Large intestine (tissue), 12 donors: ENCODE measurements at places on chromosomes 5 and 9.

DNA sequence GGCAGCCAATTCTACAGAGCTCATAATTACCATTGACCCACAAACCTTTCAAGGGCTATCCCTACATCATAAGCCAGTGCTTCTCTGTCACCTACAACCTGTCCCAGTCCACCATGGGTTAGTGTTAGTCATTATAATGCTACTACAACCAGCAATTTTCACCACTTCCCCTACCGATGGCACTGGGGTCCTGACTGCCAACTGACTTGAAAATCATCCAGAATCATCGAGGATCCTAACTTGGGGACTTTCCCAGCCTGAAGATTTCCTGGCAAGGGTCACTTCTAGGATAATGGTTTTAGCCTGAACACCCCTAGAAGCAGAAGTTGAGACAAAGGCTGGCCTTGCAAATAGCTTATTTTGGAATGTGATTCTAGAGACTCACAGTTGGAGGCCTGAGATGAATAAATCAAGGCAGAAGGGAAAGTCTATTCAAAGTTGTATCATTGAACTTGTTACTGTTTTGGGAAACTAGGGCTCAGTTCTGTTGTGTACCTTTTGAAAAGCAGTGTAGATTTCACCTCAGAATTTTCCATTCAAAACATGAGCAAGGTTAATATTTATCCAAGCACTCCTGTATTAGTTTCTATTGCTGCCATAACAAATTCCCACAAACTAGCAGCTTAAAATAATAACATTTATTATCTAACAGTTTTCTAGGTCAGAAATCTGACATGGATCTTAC is 633.0 kb downstream of the LRRC70 start:
- peak; percentile 9 for DNase-seq

- no peak for DNase-seq
Measured at GRCh38 chr5:43854697-43855292, 251.8 kb downstream of the NNT start.

- DNase-seq = no peak
Measured at GRCh38 chr5:159217236-159217635, 7.9 kb upstream of the RNF145 start.

DNA sequence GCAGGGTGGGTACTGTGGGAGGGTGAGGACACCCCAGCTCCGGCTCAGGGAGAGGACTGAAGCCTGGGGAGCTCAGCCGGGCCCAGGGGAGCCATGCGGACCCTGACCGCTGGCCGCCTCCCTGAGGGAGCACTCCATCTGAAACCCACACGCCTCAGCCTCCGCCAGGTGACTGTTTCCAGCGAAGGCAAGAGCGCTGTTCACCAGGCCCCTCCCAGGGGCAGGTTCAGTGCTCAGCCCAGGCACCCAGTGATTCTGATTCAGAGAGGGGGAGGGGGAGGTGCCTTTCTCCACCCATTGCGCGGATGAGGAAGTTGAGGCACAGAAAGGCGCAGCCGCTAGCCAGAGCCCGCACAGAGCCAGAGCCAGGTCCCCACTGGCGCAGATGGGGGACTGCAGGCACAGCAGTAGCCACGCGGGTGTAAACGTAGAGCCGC is 27.0 kb downstream of the ADGRD2 start:
- DNase-seq = no peak

GRCh38 chr9:7265181-7265580 is 507.4 kb downstream of the KDM4C start:
- DNase-seq = no peak

DNA sequence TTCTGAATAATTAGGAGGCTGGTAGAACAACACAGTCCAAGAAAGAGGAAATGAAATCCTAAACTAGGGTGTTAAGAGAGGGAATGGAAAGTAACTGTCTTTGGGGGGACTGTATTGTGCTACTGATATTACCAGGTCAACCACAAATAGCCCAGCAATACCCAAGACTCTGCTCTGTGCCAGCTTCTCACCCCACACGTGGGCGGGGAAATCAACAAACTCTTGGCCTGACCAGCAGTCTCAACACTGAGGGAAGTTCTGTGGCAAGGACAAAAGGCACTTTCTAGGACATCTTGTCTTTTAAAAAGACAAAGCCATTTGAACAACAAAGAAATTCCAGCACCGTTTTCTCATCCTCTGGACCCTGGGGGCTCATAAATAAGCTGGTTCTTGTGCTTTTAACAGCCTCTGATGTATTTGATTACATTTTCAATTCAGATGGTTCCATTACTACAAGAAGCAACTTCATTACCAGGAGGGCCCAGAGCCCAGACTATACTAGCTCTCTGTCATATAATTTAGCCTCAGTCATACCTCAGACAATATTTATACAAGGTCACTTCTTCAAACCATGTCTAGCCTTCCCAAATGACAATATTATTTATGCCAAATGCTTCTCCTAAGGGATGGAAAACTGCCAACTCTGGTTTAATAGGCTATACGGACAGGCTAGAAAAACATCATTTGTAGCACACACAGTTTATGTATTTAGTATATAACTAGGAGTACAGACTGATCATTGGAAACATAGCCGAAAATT is 297.8 kb downstream of the CWC27 start:
- DNase-seq = no peak

- no peak for DNase-seq
Measured at GRCh38 chr9:136589766-136590763, 44.2 kb upstream of the NOTCH1 start.

GRCh38 chr9:69980041-69980440 is 63.6 kb upstream of the MAMDC2 start:
- DNase-seq = no peak

DNA sequence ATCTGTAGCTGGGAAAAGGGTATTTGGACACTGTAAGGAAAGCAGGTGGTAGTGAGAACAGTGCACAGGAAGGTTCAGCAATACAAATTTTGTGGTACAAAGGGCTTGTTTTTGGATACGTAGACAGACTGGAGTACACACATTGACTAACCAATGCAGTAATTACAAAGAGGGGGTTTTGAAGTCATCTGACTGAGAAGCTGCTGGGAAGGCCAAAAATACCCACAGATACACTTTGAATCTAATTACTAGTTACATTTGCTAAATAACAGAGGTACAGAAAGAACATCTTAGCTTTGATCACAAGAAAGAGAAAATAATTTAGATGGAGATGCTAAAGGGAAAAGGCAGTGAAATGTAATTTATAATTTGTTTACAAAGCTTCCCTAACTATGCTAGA is 45.9 kb downstream of the PKD2L2 start:
- no peak for DNase-seq

DNA sequence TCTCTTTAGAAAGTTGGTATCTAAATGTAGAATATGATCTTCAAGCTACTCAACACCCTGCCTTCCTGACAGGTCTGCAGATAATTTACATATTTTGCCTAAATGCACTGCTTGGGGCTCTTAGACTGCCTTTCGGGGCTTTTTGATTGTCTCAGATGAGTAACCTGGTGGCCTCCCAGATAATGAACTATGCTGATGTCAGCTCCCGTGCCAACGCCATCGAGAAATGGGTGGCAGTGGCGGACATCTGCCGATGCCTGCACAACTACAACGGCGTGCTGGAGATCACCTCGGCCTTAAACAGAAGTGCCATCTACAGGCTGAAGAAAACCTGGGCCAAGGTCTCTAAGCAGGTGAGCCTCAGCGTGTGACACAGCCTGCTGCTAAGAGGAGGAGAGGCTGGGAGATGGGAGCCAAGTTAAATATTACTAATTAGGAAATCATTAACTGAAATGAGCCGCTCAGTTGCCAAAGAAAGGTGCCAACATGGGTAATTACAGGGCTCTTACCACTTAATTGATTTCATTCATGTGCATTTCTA is 20.8 kb upstream of the CKMT2 start:
- peak; percentile 78 for DNase-seq

- no peak for DNase-seq
Measured at GRCh38 chr5:68711293-68712200, 382.3 kb upstream of the SLC30A5 start.

DNA sequence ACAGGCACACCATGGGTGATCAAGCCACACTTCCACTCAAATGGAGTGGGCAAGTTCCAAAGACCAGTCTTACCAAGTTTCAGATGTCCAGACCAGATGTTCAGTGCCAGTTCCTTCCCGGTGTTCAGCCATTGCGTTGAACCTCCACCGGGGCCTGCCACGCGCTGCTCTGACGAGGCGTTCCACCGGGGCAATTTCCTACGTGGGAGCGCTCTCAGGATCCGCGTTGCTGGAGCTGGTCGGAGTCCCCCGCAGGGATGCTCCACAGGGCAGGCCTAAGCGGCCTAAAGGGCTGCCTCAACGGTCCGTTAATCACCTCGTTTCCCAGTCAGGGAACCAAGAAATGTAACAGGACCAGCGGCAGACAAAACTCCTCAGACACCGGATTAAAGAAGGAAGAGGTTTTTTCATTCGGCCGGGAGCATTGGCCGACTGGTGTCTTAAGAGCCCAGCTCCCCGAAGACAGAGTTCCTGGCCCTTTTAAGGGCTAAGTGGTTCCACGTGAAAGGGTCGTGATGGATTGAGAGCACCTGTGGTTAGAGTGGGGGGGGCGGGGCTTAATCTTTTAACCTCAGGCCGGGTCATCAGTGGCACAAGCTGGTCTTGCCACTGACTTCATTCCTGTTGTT is 35.7 kb upstream of the PPP1R26 start:
- DNase-seq = no peak

DNA sequence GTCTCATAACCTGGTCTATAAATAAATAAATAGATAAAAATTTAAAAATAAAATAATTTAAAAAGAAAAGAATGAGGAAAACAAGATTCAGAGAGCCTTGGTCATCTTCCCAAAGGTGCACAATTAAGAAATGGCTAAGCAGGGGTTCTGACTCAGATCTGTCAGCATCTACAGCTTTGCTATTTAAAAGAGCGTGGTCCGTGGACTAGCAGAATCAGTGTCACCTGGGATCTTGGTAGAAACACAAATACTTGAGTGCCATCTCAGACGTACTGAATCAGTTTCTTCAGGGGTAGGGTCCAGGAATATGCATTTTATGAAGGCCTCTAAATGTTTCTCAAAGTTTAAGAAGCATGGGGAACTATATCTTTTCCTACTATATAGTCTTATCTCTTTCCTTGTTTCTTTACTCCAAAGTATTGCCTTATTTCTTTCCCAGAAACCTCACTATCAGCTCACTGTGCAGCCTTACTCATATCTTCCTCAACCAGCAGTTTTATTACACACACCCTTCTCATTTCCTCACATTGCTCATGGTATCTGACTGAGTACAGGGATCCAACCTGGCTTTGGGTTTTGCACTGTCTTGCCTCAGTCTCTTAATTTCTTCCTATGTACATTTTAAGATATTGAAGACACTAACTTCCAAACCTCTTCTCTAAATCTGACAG is 58.6 kb downstream of the TMC1 start:
- DNase-seq = peak; percentile 83

DNA sequence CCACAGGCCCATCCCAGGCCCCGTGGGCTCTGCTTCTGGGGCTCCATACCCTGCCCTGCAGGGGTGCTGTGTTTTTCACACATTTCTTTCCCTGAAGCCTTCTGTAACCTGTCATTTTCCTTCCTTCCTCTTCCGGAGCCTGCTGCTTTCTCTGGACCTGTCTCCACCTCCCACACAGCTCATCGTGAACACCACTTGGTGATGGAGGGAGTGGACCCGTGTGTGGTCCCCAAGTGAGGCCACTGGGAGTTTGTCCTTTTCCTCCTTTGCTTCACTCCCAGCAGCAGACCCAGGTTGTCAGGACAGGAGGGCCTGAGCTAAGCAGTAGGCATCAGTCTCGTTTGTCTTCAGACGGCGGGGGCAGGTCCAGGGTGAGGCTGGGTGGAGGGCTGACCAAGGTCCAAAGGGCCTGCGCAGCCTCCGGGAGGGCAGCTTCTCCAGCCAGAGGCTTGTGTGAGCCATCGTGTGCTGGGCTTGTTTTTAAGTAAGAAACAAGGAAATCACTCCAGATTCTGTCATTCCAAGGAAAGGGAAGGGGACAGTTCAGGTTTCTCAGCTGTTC is 5.8 kb upstream of the POMT1 start:
- DNase-seq = peak; percentile 78

GRCh38 chr5:1141834-1142233 is 30.0 kb upstream of the SLC12A7 start:
- peak; percentile 67 for DNase-seq

- no peak for DNase-seq
Measured at GRCh38 chr9:36877239-36877638, 156.8 kb downstream of the PAX5 start.

DNA sequence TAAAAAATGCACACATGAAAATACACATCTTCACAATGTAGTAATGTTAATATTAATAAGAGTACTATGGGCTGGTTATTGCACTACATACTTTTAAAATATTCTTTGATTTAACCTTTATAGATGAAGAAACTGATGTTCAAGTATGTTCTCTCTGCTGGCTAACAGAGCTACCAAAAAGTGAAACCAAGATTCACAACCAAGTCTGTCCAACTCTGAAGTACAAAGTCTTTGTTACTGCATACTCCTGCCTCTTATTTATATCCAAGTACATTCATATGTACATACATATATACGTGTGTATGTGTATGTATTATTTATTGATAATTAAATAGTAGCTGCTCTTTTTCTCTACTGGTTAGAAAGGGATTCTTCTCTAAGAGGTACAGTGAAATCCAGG is 325.6 kb downstream of the BNC2 start:
- no peak for DNase-seq

DNA sequence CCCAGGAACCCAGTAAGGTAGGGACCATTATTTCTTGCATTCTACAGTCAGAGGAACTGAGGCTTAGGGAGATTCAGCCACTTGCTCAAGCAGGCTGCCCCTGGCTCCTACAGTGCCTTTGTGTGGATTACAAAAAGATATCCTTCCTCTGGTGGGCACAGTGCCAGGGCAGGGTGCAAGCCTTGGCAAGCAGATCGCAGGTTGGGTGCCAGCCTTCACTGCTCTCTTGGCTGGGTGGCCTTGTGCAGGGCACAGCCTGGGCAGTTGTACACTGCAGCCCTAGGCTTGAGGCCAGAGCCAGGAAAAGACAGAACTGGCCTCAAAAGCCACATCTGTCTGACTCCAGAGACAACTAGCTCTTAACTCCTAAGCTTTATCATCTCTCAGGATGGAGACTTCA is 15.0 kb downstream of the DOCK2 start:
- no peak for DNase-seq

GRCh38 chr9:23825700-23826099 is 340 bp downstream of the ELAVL2 start:
- no peak for DNase-seq
